ENCODE measurements at places on chromosomes 6 and 20.

- DNase-seq, result no peak
Observed at GRCh38 chr20:49043000-49043399, 3.1 kb upstream of the CSE1L start.

- DNase-seq, result no peak
Observed at GRCh38 chr6:21118216-21118780, 475.3 kb upstream of the SOX4 start.

DNA sequence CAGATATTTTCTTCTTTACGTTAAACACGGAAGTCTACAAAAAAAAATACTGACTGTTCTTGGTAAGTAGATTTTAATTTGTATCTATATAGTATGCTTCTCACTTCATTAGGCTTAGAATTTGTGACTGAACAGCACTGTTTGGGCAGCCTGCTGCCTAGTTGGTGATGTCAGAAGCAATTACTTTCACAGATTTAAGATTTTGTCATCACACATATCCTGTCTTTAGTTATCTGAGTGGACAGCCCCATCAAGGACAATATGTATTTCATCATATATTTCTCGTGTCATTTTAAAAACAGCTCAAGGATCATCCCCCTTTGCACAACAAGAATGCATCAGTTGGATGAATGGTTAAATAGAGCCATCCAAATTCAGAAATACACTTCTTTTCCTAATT, 338.4 kb upstream of the CITED2 start:
- DNase-seq, result no peak

DNA sequence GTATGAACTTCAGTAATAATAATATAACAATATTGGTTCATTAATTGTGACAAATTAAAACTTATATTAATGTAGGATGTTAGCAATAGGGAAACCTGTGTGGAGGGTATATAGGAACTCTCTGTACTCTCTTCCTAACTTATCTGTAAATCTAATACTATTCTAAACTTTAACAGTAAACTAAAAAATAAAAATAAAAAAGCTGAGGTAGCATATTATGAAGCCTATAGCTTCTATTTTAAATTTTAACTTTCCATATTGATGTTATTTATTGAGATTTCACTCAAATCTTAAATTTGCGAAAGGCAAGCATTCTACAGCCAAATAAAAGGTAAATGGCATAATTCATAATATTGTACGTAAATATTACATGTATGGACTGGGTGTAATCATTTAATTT, 326.4 kb downstream of the MEI4 start:
- no peak for DNase-seq

DNA sequence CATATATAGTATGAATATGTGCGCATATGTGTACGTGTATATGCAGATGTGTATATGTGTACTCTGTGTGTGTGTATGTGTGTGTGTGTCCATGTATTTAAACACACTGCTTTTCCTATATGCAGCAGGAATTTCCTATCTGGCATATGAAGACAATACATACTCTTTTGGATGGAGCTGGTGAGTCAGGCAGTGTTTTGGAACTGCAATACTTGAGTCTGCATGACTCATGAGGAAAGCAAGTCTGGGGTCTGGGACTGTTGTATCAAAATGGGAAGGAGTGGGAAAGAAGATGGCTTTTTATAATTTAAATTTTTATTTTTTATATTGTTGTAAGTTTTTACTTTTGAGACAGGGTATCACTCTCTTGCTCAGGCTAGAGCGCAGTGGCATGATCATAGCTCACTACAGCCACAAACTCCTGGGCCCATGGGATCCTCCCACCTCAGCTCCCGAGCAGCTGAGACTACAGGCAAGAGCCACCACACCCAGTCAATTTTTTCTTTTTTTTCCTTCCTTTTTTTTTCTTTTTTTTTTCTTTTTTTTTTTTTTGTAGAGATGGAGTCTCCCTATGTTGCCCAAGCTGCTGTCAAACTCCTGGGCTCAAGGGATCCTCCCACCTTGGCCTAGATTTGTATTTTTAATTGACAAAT, 72.2 kb downstream of the ATXN1 start:
- no peak for DNase-seq

- no peak for DNase-seq
Observed at GRCh38 chr6:158649289-158650143, at the start of gene SYTL3. TSS of gene SYTL3 (plus strand) at chr6:158650054. CDS start at chr6:158663269, 13,215 bp downstream.

DNA sequence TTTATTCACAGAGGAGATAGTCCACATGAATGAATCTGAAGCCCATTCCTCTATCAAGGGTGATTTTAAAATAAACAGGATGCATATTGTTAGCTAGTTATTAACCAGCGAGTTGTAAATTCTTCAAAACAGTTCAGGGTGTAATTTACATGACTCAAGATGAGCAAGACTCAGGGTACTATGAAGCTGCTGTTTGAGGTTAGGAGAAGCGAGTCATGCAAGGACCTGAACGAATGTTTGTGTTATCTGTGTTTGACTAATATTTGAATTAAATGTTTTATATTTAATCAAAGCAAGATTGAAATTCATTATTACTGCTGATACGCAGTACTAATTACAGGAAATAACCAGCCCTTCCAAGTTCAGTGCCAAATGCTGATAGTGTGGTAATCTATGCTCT, 191.1 kb downstream of the SAMD5 start:
- DNase-seq, result no peak

DNA sequence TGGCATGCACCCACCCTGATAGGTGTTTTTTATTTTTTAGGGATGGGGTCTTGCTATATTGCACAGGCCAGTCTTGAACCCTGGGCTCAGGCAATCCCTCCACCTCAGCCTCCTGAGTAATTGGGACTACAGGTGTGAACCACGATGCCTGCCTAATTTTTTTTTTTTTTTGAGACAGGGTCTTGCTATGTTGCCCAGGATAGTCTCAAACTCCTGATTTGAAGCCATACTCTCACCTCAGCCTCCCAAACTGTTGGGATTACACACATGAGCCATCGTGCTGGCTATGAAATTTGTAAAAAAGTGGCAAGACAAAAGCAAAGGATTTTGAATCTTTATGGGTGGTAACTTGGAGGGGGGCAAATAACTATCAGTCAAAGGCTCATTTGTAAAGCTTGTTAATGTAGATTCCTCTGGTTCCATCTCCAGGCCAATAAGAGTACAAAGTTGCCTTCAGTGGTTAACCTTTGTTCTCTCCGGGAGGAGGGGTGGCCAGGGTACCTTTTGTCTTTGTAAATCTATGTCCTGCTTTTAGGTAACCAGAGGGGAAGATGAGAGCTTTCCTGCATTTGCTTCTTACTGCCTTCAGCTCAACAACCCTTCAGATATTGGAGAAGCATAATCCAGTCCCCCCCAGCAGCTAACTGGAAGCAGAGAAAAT, 372.0 kb upstream of the JARID2 start:
- DNase-seq, result no peak

DNA sequence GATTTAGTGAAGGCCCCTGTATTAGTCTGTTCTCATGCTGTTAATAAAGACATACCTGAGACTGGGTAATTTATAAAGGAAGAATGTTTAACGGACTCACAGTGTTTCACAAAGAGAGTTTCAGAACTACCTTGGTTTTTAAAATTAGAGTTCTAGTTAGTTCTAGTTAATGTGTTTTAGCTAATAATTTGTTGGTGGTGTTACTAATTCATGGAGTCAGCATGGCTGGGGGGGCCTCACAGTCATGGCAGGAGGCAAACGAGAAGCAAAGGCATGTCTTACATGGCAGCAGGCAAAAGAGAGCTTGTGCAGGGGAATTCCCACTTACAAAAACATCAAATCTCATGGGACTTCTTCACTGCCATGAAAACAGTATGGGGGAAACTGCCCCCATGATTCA, 12.0 kb upstream of the SLC17A3 start:
- DNase-seq, result no peak

- no peak for DNase-seq
Observed at GRCh38 chr6:142478117-142478516, 176.3 kb downstream of the ADGRG6 start.

GRCh38 chr6:38688579-38689087, 14.3 kb downstream of the GLO1 start:
- no peak for DNase-seq

DNA sequence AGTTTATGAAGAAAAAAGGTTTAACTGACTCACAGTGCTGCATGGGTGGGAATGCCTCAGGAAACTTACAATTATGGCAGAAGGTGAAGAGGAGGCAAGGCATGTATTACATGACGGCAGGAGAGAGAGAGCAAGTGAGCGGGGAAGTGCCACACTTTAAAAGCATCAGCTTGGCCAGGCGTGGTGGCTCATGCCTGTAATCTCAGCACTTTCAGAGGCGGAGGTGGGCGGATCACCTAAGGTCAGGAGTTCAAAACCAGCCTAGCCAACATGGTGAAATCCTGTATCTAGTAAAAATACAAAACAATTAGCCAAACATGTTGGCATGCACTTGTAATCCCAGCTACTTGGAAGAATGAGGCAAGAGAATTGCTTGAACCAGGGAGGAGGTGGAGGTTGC, 213.3 kb upstream of the THEMIS start:
- DNase-seq, result no peak

DNA sequence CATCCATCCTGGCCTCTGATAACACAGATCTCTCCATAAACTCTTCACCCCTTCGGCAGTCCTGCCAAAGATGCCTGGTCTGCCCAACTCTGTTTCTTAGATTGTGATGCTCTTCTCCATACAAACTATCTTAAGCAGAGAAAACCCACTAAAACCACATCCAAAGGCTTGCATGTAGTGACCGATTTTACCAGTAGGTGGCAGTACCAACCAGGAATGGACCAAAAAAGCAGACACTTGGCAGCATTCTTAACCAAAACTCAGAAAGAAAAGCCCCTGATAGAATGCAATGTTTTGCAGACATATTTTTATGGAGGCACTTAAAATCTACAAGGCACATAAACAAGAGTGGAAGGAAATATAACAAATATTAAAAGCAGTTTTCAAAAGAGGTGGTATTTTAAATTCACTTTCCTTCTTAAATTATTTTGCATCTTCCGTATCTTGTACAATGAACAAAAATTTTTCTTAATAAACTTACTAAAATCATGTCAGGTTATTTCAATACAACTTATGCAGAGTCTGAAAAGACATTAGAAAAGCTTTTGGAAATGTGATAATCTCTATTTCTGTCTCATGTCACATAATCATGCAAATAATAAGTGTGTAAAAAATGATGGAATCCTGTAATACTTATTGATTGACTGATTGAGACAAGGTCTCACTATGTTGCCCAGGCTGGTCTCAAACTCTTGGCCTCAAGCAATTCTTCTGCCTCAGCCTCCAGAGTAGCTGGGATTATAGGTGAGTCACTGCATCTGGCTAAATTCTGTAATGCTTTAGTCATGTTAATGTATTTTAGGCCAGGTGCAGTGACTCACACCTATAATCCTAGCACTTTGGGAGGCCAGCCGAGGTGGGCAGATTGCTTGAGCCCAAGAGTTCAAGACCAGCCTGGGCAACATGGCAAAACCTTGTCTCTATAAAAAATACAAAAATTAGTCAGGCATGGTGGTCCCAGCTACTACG, 29.4 kb downstream of the LRP11 start:
- DNase-seq, result peak; percentile 28

DNA sequence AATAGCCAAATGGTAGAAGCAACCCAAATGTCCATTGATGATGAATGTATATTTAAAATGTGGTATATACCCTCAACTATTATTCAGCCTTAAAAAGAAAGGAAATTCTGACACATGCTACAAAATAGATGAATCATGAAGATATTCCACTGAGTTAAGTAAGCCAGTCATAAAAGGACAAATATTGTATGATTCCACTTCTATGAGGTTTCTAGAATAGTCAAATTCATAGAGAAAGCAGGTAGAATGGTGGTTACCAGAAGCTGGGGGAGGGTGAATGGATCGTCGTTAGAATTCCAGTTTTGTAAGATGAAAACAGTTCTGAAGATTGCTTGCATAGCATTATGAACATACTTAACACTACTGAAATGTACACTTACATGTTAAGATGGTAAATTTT, 214.3 kb upstream of the MYLIP start:
- DNase-seq, result no peak

GRCh38 chr6:140276719-140277118, 902.3 kb upstream of the CITED2 start:
- no peak for DNase-seq

DNA sequence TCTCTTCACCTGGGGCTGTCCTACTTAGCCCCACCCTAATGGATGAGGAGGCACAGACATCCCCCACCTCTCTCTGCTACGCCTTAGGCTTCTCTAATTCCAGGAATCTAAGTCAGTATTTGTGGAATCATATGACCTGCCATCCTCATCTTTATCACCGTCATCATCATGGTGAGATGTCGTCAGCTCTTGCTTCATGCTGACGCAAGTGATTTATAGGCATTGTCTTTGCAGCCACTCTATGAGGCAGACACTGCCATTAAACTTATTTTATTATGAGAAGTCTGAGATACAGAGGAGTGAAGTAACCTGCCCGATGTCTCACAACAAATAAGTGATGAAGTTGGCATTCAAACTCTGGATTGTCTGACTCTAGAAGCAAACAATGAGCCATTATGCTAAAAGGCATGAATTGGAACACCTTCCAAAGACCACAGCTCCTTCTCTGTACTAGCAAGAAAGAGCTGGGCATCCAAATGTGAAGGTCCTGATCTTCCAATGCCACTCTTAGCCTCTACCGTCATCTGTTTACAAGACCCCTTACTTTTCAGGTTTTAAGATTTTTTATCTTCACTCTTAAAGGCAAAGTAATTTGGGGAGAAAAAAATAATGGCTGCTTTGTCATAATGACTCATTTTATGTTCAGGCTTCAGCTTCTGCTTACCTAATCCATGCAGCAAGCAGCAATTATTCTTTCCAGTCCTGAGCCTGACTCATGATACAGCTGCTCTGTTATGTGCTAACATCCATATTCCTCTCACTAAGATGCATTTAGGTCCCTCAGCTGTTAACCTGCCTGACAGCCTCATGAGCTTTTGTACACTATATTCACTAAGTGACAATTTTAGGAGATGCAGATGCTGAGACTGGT, 113.7 kb upstream of the BCLAF1 start:
- DNase-seq, result no peak

- DNase-seq, result no peak
Observed at GRCh38 chr6:117264369-117264691, 1.0 kb upstream of the VGLL2 start.

DNA sequence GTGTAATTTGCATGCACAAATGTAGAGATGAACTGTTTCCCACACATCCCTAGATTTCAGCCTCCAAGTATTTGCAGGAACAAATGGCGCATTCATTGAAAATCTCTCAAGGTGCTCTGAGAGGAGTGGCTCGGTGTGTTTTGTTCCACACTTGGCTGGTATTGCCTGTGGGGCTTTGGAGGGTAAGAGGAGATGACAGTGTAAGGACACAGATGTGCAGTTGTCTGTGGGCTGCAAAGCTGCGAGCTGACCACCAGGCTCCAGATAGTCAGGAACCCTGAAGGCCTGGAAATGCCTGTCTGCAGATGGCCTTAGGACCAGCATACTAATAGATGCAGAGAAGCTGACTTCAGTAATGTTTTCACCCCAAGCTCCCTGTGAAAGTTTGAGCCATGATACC, 57.7 kb upstream of the PBOV1 start:
- no peak for DNase-seq

DNA sequence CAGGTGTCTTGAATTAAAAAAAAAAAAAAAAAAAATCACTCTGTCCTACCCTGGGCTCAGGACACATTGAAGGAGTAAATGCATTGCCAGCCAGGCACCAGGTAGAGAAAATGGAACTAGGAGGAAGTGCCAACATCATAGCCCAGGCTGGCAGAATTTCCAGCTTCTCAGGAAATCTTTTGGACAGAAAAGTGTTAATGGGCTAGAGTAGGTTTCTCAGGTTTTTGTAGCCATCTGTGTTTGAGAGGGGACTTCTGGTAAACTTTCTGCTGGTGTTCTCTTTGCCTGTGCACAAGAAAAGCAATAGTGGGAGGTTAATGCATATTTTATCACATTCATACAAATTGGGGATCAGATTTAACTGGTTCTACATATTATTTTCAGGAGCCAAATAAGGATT, 678.3 kb upstream of the NRSN1 start:
- DNase-seq, result no peak

Data from GM12891 (cell line).